ENCODE measurements at places on chromosomes 16 and 17.

DNA sequence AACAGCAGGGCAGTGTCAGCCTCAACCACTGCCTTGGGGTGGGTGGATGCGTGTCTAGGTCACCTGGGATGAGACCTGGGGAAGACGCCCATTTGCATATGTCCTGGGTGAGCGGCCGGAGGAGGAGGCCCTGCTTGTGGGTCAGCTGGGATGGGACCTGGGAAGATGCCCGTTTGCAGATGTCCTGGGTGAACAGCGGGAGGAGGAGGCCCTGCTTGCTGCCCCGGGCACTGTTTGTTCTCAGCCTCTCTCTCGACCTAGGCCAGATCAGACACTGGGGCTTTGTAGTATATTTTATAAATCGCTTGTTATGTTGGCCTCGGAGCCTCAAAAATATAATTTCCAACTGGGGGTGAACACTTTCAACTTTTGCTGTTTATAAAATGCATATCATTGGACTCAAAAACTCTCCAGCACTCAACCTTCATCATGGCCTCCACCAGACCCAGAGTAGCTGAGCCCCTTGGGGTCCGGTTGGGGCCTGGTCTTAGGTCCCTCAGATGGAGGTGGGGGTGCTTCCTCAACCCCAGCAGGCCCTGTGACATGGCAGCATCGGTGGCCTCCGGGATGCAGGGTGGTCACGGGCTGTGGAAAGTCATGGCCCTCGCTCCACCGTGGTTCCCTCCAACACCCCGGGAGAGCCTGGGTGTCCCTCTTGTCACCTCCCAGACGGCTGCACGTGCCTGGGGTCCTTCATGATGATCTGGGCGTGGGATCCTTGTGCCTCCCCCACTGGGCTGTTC is 17.3 kb downstream of the DBNDD1 start:
- no peaks in the 10 kb centered on the region for H3K36me3 ChIP-seq
- no peaks in the 10 kb centered on the region for H3K4me1 ChIP-seq
- no peak for DNase-seq
- no peaks in the 10 kb centered on the region for H3K27me3 ChIP-seq

DNA sequence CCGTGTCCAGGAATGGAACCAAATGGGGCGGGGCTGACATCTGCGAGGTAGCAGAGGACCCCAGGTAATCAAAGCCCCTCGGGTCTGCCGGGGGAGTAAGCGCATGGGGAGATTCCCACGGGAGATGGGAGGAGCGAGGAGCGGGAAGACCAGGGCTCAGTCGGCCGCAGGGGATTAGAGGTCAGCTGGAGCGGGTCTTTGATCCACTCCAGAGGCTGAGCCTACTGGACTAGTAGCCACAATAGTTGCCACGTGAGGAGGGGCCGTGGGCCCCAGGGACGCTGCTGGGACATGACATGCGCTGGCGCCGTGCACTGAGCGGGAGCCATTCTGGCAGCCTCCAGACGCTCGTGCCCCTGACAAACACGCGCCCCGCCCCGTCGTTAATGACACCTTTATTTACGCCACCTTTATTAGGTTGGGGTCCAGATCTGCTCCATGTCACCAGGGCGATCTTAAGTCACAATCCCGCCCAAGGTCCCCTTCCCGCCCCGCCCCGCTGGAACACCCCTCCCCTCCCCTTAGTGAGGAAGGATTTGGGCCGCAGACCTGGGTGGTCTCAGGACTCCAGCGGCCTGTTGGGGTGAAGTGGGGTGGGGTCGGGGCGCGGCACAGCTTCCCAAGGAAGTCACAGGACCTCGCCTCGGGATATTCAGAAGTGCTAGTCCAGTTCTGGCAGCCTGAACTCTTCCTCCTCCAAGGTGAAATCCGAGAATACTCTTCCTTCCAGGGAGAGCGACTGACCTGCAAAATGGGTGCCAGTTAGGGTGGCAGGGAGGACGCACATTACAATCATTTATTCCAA is 15.0 kb downstream of the PPY start:
- no peaks in the 10 kb centered on the region for H3K27me3 ChIP-seq
- H3K27ac ChIP-seq = no peak overlapping the region
- H3K4me3 ChIP-seq = peak overlapping the region; percentile 79
- no peaks in the 10 kb centered on the region for H3K36me3 ChIP-seq
- no peak for DNase-seq
- peaks cover 20% of the 10 kb centered on the region for H3K4me1 ChIP-seq

DNA sequence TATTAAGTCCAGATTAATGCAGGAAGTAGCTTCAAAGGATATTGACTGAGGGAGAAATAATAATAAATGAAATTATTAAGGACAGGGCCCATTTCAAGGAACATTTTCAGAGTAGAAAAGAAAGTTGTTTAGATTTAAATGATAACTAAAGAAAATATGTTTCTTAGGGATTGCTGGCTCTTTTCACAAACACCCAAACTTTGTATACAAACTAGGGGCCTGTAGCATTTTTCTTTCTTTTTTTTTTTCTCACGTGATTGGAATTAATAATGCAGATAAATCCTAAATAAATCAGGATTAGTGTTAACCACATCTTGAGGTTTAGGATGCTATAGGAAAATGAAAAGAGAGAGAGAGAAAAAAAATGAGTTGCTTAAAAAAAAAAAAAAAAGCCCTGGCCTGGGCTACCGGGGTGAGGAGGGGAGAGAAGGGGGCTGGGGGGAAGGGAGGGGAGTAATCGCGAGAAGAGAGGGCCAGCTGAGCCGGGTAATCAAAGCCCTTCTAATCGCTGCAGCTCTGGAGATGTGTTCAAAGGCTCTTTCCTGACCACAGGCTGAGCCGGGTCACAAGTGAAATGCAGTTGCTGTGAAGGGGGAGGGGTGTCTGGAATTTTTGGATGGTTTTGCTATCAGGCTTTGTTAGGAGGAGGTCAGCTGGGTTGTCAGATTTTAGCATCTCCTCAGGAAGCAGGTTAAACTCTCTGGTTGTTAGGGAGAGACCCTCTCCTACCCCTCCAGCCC is 104.6 kb upstream of the ZFHX3 start:
- no peak for DNase-seq
- no peak overlapping the region for H3K27ac ChIP-seq
- no peaks in the 10 kb centered on the region for H3K36me3 ChIP-seq

- no peaks in the 10 kb centered on the region for H3K36me3 ChIP-seq
- peak overlapping the region; percentile 84 for H3K27ac ChIP-seq
- no peak for DNase-seq
- peaks cover 49% of the 10 kb centered on the region for H3K4me1 ChIP-seq
- peak overlapping the region; percentile 54 for H3K4me3 ChIP-seq
- H3K27me3 ChIP-seq = no peaks in the 10 kb centered on the region
These were observed 427 bp upstream of the NLK start for GRCh38 chr17:28041844-28042656.

DNA sequence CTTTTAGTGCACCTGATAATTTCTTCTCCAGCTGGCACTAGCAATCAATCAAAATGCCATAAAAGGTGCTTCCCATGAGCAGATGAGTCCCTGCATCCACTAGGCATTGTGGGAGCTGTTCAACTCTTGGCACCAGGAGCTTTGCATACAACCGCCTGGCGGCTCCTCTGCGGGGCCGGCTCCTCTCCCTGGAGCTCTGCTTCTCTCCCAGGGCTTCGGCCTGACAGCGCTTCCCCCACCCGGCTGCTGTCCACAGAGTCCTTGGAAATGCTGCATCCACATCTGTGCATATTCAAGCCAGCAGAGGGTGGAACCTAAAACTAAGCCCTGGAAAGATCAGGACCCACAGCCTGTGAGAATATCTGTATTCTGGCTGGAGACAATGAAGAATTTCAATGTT is 62.9 kb downstream of the LMF1 start:
- DNase-seq = no peak
- no peak overlapping the region for H3K27ac ChIP-seq
- no peak overlapping the region for H3K4me3 ChIP-seq
- no peaks in the 10 kb centered on the region for H3K4me1 ChIP-seq

GRCh38 chr16:73092236-73092781 is 44.4 kb upstream of the ZFHX3 start:
- no peak overlapping the region for H3K4me3 ChIP-seq
- DNase-seq = no peak
- no peaks in the 10 kb centered on the region for H3K27me3 ChIP-seq
- no peaks in the 10 kb centered on the region for H3K4me1 ChIP-seq
- H3K27ac ChIP-seq = no peak overlapping the region

GRCh38 chr16:68782198-68783174 is 45.4 kb downstream of the CDH1 start:
- no peak overlapping the region for H3K27ac ChIP-seq
- no peak overlapping the region for H3K4me3 ChIP-seq
- no peaks in the 10 kb centered on the region for H3K36me3 ChIP-seq
- H3K4me1 ChIP-seq = no peaks in the 10 kb centered on the region

GRCh38 chr16:30027588-30028437 is 3.3 kb downstream of the TLCD3B start:
- H3K27ac ChIP-seq = no peak overlapping the region
- H3K4me1 ChIP-seq = peaks cover 13% of the 10 kb centered on the region
- no peak for DNase-seq
- H3K27me3 ChIP-seq = peaks cover 3% of the 10 kb centered on the region
- H3K36me3 ChIP-seq = no peaks in the 10 kb centered on the region

DNA sequence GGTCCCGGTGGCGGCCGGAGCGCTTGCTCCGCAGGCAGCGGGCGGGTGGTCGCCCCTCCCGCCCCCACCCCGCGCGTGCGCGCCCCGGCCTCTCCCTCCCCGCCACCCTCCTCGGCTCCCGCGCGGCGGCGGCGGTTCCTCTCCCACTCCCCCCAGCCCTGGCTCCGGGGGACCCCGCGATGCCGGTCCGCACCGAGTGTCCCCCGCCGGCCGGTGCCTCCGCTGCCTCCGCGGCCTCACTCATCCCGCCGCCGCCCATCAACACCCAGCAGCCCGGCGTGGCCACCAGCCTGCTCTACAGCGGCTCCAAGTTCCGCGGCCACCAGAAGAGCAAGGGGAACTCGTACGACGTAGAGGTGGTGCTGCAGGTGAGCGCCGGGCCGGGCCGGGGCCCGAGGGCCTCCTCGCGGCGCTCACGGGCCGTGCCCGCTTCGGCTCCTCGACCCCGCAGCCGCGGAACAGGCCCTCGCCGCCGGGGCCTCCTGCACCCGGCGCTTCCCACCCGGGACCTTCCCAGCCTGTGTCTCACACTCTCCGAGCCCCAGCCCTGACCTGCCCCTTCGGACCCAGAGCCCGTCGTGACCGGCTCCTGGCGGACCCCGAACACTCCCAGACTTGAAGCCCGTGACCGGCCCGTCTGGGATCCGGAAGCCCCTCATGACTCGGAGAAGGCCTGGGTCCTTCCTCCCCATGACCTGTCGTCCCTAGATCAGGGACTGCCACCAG is 490 bp downstream of the GID4 start:
- peak overlapping the region; percentile 72 for H3K27ac ChIP-seq
- no peak for DNase-seq
- peaks cover 28% of the 10 kb centered on the region for H3K4me1 ChIP-seq
- H3K27me3 ChIP-seq = no peaks in the 10 kb centered on the region
- no peaks in the 10 kb centered on the region for H3K36me3 ChIP-seq
- H3K4me3 ChIP-seq = peak overlapping the region; percentile 52

GRCh38 chr16:11499295-11500089 is 87.2 kb downstream of the LITAF start:
- H3K4me3 ChIP-seq = no peak overlapping the region
- no peak for DNase-seq
- no peak overlapping the region for H3K27ac ChIP-seq
- H3K27me3 ChIP-seq = no peaks in the 10 kb centered on the region
- H3K4me1 ChIP-seq = no peaks in the 10 kb centered on the region

DNA sequence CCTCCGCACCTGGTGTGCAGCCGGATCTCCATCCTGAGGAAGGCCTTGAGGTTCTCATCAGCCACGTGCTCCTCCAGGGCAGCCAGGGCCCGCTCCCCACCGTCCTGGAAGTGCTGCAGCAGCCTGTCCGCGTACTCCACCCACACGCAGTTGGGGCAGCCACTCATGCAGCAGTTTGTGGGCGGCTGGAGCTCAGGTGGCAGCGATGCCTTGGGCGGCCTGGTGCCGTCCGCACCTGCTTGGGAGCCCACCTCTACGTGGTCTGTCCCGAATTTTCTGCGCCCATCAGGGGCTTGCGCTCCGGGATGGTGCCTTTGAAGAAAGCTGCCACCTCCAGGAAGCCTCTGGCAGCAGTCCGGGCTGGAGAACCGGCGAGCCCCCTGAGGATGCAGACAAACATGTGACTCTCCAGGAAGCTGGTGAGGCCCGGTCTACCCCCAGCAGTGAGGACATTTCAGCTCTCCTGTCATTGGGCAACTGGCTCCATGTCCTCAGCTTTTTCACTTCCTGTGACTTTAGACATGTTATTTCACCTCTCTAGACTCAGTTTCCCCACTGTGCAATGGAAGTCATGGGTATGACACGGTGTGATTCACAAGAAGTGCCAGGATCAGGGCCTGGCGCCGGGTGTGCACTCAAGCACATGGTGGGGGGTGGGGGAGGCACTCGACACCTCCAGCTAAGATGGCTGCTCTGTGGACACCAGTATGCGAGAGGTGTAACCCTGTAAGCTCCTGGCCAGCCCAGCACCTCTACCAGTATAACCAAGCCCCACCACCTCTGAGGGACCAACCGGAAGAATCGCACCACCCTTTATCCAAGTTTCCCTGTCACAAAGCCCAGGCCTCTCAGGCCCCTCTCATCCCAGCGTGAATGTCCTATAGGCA is 957 bp downstream of the OXLD1 start:
- peak overlapping the region; percentile 90 for H3K27ac ChIP-seq
- no peaks in the 10 kb centered on the region for H3K27me3 ChIP-seq
- H3K36me3 ChIP-seq = peaks cover 13% of the 10 kb centered on the region
- H3K4me1 ChIP-seq = peaks cover 43% of the 10 kb centered on the region

- no peak for DNase-seq
- H3K27me3 ChIP-seq = no peaks in the 10 kb centered on the region
- no peaks in the 10 kb centered on the region for H3K4me1 ChIP-seq
- no peaks in the 10 kb centered on the region for H3K36me3 ChIP-seq
These were observed 20.2 kb downstream of the NGFR start for GRCh38 chr17:49515196-49515770.

- H3K27me3 ChIP-seq = no peaks in the 10 kb centered on the region
- H3K4me3 ChIP-seq = no peak overlapping the region
- no peaks in the 10 kb centered on the region for H3K4me1 ChIP-seq
- peaks cover 51% of the 10 kb centered on the region for H3K36me3 ChIP-seq
These were observed 17.9 kb downstream of the UTP4 start for GRCh38 chr16:69150146-69150865.

GRCh38 chr17:81298991-81299738 is 4.1 kb upstream of the SLC38A10 start:
- peaks cover 17% of the 10 kb centered on the region for H3K4me1 ChIP-seq
- H3K4me3 ChIP-seq = no peak overlapping the region
- H3K27me3 ChIP-seq = no peaks in the 10 kb centered on the region

DNA sequence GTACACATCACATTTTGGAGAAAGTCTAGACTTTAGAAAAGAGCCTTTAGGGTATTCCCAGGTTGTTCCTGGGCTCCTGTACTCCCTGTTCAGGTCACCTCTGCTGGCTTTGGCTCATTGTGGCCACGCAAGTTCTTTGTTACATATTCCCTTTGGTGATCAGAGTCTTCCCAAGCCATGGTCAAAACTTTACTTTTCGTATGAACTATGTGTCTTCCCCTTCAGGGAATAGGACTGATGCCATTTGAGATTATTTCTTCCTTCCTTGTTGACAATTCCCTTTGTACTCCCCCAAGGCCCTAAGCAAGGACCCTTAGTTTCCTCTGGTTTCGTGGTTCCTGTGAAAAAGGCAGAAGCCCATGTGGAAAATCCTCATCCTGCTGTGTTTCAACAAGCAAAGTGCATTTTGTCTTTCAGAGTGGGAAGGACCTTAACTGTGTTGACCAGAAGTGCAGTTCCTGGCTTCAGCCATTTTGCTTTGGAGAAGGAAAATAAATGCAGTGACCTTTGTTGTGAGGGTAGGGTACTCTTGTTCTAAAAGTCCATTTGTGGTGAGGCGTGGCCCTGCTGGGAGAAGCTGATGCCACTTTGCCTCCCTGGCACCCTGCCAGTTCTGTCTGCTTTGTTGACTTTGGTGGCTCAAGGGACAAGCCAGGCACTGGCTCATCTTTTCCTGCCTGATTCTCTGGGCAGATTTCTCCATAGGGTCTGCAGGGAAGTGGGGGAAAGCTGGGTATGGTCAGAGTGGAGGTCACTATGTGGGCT is 55.1 kb downstream of the ZNRF1 start:
- no peaks in the 10 kb centered on the region for H3K4me1 ChIP-seq
- H3K36me3 ChIP-seq = no peaks in the 10 kb centered on the region
- no peaks in the 10 kb centered on the region for H3K27me3 ChIP-seq
- no peak for DNase-seq
